Left lung (tissue), 14 donors: ENCODE measurements at places on chromosomes 3 and 15. TPM values are rescaled to one million over a fixed set of nuclear protein-coding genes. Genes with fewer than 3 reads are reported as not detected.

DNA sequence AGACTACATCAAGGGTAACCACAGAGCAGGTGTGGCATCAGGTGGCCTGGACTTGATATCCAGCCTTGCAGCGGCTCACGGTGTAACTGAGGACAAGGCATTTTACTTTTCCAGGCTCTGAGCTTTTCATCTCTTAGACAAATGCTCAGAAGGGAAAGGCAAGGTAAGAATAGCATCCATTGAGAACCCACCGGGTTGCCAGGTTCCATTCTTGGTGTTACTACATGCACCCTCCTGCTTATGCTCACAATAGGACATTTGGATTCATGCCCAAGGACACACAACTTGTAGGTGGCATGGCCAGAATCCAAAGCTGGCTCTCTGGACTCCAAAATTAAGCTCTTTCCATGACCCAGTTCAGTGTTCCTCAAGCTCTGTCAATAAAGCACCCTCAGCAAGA is 85.5 kb downstream of the CCNL1 start:
- DNase-seq, result no peak

- DNase-seq, result no peak
Observed at GRCh38 chr3:146209371-146209770, 41.5 kb downstream of the PLSCR4 start.

- no peak for DNase-seq
Observed at GRCh38 chr3:127730171-127730570, 57.4 kb downstream of the ABTB1 start.

DNA sequence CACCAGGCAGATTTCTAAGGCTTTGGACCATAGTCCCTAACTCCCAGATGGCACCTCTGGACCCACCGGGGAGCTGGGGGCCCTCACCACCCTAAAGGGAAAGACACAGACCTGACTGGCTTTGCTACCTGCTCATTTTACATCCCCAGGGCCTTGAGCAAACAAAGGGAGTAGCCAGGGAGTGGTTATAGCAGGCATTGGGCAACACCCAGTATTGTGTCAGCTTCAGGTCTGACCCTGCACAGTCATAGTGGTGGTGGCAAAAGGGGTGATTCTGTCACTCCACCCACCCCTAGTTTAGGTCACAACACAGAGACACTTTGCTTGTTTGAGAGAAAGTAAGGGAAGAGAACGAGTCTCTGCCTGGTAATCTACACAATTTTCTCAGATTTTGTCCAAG is 352.5 kb downstream of the DIPK2A start:
- DNase-seq, result no peak

DNA sequence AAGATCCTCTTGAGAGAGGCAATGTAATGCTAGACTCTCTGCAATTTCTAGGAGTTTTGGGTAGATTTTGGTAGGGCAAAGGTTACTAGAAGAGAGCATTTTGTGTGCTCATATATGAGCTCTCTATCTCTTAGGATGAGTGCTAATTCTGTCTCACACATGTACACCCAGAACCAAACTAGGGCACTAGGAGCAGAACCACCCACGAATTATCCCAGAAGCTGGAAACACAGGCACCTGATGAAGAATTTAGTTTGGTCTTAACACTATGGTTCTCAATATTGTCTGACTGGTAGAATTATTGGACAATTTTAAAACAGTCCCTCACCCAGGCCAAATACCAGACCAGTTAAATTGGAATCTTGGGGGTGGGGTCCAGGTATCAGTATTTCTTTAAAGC is 94.8 kb downstream of the PRICKLE2 start:
- no peak for DNase-seq

DNA sequence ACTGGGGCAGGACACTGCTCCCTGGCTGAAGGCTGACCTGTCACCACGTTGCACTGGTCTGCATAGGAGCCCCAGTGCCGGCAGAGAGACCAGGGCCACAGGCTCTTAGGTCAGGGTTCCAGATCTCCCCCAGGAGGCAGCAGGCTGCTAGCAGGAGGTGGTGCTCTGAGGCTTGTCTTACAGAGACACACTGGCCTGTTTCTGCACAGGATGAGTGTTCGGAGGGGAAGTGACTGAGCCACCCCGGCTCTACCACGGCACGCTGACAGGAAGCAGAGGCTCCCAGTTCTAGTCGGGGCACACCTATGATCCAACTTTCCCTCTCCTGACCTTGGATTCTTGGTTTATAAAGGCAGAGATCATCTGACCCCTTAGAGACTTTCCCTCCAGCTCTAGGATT is 8.6 kb downstream of the FBXL22 start:
- no peak for DNase-seq

DNA sequence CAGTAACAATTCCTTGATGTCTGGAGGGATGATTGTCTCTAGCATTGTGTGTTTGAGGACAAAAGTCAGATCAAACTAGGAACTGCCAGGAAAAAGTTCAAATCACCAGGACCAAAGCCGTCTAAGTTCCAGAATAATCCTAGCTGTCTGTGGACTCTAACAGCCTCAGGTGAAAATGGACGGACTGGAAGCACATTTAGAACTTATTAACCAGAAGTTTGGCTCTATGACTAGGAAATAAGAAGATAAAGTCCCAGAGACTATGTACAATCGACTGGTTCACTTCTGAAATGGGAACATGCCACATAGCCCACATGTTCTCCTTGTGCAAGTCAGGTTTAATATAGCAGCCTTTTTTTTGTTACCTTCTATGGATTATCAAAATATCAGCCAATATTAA is 50.6 kb upstream of the SGO1 start:
- no peak for DNase-seq

GRCh38 chr15:37106490-37107001 is 6.2 kb upstream of the MEIS2 start:
- DNase-seq, result no peak

GRCh38 chr3:175287361-175287963 is 428.3 kb downstream of the NAALADL2 start:
- no peak for DNase-seq

DNA sequence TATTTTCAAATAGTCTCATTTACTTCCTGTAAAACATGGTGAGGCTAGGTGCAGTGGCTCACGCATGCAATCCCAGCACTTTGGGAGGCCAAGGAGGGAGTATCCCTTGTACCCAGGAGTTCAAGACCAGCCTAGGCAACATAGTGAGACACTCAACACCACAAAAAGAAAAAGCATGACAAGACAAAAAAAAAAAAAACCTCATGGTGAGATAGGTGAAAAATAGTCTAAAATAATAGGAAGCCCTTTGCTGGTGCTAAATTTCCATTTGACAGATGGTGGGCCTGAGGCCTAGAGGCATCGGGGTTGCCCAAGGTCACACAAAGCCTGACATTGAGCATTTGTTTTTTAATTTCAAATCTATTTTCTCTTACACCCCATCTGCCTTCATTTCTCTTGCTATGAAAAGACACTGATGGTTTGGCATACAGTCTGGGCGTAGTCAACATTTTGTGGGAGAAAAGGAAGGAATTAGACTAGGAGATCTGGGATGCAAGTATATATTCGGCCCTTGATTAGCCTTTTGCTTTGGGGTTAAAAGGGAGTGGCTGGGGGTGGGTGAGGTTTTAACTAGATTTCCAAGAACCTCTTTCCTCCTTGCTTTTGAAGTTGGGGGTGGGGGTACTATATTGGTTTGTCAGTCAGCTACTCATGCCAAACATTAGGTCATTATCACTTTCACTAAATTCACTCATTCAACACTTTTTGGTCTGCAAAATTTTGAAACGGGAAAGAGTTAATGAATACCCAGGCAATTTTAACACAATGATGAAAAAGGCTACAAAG is 11.3 kb downstream of the RAB8B start:
- DNase-seq, result no peak

- DNase-seq, result no peak
Observed at GRCh38 chr15:63052961-63053698, 10.6 kb downstream of the TPM1 start.

DNA sequence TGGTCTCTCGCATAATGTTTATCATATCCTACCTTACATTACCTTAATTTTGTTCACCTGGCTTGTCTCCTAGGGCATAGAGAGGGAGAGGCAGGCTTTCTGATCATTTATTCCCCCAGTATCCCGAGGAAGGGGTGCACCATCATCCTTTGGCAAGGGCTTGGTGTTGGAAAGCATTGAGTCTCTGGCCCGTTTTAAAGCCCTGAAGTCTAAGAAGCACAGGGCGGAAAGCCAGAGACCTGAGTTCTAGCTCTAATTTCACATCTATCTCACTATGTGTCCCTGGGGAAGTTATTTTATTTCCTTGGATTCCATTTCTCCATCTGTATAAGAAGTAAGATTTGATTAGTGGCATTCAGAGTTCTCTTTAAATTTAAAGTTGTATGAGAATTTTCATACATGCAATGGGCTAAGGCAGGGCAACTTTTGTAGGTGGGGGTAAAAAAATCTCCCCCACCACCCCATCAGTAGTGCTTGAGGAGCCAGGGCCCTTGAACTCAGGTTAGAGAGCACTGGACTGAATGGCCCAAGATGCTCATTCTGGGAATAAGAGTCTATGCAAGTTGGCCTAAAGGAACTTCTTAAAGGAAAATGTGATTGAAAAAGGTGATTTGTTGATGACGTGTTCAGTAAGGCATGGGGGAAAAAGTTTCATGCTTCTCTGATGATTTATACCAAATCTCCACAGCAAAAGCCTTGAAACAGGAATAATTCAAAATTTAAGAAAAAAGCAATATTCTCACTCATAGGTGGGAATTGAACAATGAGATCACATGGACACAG is 10.1 kb downstream of the TMC3 start:
- no peak for DNase-seq

- peak; percentile 44 for DNase-seq
Observed at GRCh38 chr3:38397320-38397719, 50.7 kb downstream of the XYLB start.

DNA sequence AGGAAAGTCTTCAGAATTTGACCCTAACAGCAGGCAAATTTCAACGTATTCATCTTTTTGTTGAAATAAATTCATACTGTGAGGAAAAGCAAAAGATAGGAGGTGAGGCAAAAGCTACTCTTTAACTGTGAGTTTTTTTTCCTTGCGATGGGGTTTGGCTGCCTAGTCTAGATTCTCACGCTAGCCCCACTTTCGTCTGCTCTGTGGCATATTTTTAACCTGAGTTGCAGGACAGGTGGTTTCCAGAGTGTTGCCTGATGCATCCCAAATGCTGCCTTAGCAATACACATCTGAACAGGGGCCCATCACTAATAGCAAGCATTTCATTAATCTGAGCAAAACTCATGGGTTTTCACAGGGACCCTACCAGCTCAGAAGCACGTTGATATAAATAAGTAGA is 11.7 kb downstream of the PSMA4 start:
- DNase-seq, result no peak

GRCh38 chr3:150467381-150467780 is 59.3 kb downstream of the TSC22D2 start:
- no peak for DNase-seq

DNA sequence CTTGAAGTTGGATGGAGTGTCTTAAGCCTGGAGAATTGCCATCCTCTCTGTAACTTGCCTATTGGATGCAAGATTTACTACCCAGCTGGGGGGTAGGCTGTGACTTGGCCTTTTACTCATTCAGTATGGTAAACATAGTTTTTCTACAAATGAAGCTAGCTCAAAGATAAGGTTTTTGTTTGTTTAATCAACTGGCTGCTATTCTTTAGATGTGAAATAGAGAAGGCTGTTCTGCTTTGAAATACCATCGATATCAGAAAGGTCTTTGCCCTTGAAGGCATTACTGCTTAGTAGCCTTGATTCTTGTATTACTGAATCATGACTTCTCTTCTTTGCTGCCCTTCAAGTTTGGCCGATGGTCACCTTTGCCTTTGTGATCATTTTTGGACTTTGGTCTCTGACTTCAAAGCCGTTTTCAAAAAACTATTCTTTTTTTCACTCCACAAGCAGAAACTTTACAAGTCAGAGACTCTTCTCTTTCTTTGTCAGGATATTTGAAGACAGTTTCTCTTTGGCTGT is 83.1 kb downstream of the GAP43 start:
- no peak for DNase-seq

DNA sequence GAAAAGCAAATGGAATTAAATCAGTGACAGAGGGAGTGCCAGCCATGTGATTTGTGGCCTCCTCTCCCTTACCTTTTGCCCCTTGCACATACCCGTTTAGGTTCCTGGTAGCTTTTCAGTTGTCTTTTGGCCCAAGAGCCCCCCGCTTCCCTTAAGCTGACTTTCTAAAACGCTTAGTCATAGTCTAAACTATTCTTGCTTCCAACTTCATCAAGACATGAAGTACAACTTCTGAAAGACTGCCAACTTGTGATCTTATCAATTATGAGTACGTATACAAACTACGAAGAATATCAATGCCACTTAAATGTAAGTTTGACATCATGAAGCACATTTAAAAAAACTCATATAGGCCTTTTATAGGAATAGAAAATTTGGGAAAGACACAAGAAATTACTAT is 61.9 kb downstream of the EIF3J start:
- DNase-seq, result no peak

DNA sequence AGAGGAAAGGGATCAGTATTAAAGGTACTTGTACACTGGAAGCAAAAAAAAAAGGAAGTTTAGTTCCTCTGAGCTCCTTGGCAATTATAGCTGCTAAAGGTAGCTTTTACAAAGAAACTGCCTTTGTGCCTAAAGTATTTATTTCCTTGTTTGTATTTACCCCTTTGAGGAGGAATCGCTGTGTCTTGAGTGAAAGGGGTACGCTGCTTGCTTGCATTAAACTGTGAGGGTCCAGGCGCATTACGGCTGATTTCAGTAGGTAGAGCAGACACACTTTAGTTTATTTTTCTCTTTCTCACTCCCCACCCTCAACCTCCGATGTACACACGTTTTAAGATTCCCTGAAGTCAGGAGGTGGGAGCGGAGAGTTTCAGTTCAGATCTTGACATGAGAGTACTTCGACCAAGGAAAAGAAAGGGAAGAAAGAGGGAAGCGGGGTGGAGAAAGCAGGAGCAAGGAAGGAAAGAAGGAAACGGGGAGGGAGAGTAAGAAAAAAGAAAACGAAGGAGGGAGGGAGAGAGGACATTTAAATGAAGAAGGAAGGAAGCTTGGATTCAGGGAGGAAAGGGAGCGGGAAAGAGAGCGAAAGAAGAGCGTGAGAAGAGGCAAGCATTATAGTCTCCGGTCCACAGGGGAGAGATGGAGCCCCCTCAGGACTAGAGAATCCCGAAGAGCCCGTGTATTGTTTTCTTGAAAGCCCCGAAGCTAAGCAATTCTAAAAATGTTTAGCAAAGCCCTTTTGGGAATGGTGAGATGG is 1.2 kb upstream of the MME start:
- DNase-seq, result peak; percentile 23

DNA sequence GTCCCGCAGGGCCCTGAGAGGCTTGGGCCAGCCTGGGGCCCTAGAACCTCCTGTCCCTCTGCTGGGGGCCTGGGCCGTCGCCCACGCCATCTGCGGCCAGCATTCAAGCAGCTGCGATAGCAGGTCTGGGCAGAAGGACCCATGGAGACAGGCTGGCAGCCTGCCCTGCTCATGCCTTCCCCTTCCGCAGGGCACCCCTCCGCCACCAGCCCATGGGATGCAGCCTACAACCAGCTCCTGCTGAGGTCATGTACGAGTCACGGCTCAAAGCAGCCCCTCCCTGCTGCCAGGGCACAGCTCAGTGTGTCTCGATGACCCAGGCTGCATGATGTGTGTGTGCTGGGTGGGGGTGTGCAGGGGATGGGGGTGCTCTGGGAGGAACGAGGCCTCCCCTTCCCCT is 27.8 kb downstream of the DUSP7 start:
- no peak for DNase-seq

MNS1 gene
- total RNA-seq, result 3.9 TPM

DLL4 gene
- 18.1 TPM for total RNA-seq

RPP14 gene
- 12.7 TPM for total RNA-seq

TGM4 gene
- total RNA-seq, result not detected

ZNF660 gene
- total RNA-seq, result 4.9 TPM

MKRN3 gene
- 0.71 TPM for total RNA-seq

UBA3 gene
- 61.3 TPM for total RNA-seq

NANOGP8 gene
- total RNA-seq, result 0.60 TPM

THSD4 gene
- 24.6 TPM for total RNA-seq

CHRNA3 gene
- 0.10 TPM for total RNA-seq
